CD4-positive, alpha-beta T cell treated with Interleukin-21 for 1 hour (primary cell): ENCODE measurements at places on chromosomes 6 and 20.

DNA sequence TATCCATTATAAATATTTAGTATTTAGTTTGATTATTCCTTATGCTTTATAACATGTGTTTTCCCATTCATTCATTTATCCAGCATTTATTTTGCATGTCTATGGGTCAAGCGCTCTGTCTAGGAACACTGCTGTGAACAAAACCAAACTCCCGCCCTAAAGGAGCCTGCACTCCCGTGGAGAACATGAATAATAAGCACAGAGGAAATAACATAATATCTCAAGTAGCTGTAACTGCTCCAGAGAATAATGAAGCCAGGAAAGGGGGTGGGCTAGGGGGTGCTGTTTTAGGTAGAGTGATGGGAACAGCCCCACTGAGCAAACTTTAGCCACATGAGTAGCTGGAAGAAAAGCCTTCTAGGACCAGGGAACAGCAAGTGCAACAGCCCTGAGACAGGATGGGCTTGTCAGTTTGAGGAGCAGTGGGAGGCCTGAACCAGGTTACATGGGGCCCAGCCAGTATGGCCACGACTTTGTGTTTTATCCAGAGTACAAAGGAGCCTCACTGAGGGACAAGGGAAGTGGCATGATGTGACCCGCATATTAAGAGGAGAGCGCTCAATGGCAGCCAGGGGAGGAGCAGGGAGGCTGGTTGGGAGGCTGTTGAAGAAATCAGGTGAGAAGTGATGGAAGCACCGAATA is 24.4 kb upstream of the PRND start:
- DNase-seq, result no peak

GRCh38 chr20:1616858-1617434 is 2.9 kb downstream of the SIRPB1 start:
- DNase-seq, result no peak

- DNase-seq, result no peak
Observed at GRCh38 chr20:20903773-20904500, 191.5 kb upstream of the RALGAPA2 start.

DNA sequence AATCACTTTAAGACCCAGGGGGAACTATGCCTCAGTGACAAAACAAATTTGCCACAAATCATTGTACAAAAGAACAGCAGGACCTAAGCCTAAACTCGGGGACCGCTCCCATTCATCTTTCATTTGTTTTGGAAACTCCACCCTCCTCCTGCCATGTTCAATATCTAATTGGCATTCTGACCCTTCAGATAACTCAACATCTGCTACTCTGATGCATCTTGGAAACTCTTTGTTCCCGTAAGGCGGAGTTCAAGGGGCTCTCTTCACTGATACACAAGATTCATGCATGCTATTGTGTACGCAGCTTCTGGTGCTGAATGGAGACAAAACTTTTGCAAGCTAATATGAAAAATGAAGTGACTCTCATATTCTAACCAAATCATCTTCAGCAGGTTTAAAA is 187.6 kb downstream of the ZFP64 start:
- DNase-seq, result no peak

DNA sequence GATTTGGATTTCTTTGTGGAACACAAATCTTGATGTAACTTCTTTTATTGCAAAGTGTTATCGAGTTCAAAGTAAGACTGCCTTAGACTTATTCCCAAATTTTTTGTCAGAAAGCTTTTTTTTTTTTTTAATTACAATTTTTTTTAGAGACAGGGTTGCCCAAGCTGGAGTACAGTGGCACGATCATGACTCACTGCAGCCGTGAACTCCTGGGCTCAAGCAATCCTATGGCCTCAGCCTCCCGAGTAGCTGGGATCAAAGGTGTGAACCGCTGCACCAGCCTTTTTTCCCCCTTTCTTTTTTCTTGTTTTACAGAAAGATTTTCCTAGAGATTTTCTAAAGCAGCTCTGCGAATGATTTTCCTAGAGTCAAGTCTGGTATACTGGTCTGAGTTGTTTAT is 2.8 kb downstream of the RIOK1 start:
- no peak for DNase-seq

GRCh38 chr6:162371121-162371520 is 356.4 kb downstream of the PRKN start:
- DNase-seq, result no peak

DNA sequence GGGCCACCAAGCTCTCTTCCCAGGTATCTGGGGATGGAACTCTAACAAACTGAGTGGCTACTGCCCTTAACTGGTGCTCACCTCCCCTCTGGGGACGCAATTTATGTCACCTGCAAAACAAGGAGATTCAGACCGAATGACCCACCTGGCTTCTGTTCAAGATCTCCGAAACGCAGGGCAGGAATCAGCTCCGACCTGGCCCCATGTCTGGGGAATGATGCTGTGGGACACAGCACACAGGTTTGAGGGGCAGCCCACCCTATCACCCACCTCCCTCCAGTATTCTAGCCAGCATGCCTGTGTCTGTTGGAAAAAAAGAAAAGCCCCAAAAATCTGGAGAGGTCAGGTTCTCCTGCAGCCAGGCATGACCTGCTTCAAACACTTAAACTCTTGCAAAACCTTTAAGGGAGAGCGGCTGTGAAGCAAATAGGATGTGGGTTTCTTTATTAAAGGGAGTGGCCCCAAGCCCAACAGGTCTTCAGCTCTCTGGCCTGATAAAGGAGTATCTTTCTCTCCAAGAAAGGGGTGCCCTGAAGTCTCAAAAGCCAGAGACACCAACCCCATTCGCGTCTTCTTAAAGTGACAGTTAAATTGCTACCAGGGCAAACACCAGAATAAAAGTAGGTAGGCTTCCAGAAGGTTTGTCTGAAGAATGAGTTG is 6.4 kb downstream of the PREX1 start:
- DNase-seq, result peak; percentile 49

DNA sequence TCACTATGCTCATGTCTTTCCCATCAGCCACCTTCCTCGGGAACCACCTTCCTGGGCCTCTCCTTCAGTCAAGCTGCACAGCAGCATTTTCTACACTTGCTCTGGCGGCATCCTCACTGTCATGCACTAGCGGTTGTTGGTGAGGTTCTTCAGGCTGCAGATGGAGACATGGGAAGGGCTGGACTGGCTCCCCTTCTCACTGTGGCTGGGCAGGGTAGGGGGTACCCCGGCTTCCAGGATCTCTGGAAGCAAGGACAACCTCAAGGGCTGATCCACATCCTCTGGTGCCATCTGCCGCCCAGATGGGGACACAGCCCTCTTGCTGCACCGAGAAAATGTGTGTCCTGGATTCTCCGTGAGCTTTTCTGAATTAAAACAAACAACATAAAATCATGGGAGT is 180.1 kb upstream of the RNF24 start:
- no peak for DNase-seq

- DNase-seq, result peak; percentile 31
Observed at GRCh38 chr6:13413900-13414555, 73.4 kb downstream of the GFOD1 start.

- no peak for DNase-seq
Observed at GRCh38 chr6:110348961-110349690, 9.0 kb downstream of the METTL24 start.

GRCh38 chr20:22601361-22602141 is 17.2 kb upstream of the FOXA2 start:
- DNase-seq, result no peak

DNA sequence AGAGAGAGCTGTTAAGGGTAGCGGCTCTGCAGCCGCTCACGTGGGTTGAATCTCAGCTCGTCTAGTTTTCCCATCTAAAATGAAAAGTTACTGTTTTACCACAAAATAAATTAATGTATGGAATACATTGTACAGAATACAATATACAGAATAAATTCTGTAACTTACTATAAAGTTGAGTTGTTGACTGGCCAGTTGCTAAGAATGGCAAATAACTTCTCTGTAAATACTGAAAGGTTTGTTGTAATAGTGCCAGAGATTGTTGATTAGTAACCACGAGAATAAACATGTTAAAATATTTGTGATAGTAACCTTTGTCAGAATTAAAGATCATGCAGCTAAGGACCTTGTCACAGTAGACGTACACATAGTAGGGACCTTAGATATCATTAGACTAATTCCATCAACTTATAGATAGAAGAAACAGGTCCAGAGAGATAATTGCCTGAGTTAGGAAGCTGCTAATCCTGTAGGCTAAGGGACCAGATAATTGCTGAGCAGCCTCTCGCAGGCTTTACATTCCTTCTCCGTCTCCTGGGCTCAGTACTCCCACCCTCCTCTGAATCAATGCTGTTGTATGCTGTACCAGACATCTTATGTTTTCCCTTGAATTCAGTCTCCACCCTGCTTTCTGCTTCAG is 544 bp upstream of the NRM start:
- no peak for DNase-seq

- no peak for DNase-seq
Observed at GRCh38 chr6:163406366-163406765, 8.2 kb upstream of the QKI start.
